ENCODE measurements at places on chromosomes 1 and 21.

GRCh38 chr1:162882248-162882674 lies 21.3 kb upstream of the CCDC190 start:
- peak; percentile 27 for DNase-seq

DNA sequence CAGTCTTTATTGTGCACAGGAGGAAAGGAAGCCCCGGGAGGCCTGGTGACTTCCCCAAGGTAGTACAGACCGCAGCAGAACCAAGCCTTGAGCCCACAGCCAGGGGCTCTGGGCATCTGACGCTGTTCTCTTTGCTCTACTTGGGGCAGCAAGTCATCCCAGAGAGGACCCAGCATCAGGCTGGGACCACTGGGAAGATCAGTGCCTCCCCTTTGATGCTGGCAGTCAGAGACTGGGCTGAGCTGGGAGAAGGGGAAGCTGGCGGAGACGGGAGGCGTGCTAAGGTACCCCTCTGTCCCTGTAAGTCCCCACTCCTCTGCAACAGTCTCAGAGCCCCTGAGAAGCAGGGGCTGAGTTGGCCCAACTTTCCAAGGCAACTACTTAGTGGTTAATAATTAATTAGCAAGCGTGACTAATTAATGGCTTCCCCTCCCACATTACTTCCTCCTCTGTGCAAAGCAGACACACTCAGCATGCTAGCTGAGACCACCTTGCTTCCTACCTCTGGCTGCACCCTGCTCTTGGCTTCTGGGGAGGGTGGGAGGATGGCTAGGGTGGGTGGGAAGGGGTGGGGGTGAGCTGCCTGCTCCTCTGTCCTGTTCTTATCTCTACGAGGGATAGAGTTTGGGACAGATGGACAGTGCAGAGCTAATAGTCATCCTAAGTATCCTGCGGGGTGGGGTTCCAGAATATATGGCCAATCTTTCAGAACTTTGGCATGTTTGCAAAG lies 1.3 kb downstream of the INAVA start:
- DNase-seq: no peak

DNA sequence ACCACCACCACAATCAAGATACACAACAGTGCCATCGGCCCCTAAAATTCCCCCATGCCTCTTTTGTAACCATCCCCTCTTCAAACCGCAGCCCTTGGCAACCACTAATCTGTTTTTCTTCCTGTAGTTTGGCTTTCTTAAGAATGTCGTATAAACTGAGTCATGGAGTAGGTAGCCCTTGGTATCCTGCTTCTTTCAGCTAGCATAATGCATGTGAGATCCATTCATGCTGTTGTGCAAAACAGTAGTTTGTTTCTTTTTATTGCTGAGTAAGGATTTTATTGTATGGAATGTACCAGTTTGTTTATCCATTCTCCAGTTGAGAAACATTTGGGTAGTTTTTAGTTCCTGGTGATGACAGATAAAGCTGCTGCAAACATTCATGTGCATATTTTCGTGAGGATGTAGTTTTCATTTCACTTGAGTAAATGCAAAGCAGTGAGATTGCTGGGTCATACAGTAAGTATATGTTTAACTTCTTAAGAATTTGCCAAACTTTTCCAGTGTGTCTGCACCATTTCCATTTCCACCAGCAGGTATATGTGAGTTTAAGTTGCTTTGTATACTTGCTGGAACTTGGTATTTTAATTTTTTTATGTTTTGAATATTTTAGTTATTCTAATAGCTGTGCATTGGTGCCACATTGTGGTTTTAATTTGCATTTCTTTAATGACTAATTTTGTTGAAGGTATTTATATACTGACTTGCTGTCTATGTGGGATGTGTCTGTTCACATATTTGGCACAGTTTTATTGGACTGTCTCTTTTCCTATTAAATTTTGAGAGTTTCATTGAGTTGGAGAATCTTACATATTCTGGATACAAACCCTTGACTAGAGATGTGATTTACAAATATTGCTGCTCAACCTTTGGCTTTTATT lies 148.4 kb upstream of the MAP1LC3C start:
- DNase-seq: peak; percentile 4

DNA sequence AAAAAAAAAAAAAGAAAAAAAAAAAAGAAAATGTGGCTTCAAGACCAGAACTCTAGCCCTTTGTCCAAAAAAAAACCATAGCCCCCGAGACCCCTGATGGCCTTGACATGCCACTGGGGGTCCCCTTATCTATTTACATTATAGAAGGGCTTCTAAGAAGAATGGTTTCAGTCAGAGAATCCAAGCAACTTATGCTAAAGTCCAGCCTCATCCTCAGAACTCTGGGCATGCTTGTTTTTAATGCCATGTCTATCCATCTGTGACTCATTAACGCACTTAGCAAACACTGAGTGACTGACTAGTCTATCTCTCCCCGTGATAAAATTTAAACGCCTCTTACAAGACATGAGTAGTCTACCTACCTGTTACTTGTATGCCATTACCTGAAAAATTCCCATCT lies 29.3 kb downstream of the ERG start:
- peak; percentile 24 for DNase-seq

- DNase-seq: no peak
Measured at GRCh38 chr1:42340093-42340492, 5.1 kb upstream of the FOXJ3 start.

GRCh38 chr1:245583081-245583480 lies 428.3 kb downstream of the KIF26B start:
- DNase-seq: no peak

Data from EL (cell line).